ENCODE measurements at places on chromosomes 2 and 18.

- DNase-seq, result no peak
Observed at GRCh38 chr18:22985250-22985649, 52.1 kb downstream of the RBBP8 start.

DNA sequence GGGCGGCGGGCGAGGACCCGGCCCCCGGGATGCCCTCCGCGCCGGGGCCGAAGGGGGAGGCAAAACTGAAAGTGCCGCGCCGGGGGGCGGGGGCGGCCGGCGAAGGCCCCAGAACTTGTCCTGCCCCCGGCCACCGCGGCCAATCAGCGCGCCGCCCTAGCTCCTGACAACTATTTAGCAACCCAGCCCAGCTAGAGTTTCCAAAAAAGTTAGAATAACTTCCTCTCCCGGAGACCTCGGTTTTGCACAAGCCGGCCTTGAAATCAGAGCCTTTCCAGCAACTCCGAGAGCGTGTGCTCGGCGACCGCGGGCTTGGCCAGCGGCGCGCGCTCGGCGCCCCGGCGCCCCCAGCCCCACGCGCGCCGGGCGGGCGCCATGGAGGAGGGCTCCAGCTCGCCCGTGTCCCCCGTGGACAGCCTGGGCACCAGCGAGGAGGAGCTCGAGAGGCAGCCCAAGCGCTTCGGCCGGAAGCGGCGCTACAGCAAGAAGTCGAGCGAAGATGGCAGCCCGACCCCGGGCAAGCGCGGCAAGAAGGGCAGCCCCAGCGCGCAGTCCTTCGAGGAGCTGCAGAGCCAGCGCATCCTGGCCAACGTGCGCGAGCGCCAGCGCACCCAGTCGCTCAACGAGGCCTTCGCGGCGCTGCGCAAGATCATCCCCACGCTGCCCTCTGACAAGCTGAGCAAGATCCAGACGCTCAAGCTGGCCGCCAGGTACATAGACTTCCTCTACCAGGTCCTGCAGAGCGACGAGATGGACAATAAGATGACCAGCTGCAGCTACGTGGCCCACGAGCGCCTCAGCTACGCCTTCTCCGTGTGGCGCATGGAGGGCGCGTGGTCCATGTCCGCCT is at the start of gene TWIST2:
Gene TWIST2, plus strand, starts transcription at position 245 of the 850 bp plus-strand sequence. Its CDS starts 131 bp downstream, at position 376.
- DNase-seq, result peak; percentile 67

DNA sequence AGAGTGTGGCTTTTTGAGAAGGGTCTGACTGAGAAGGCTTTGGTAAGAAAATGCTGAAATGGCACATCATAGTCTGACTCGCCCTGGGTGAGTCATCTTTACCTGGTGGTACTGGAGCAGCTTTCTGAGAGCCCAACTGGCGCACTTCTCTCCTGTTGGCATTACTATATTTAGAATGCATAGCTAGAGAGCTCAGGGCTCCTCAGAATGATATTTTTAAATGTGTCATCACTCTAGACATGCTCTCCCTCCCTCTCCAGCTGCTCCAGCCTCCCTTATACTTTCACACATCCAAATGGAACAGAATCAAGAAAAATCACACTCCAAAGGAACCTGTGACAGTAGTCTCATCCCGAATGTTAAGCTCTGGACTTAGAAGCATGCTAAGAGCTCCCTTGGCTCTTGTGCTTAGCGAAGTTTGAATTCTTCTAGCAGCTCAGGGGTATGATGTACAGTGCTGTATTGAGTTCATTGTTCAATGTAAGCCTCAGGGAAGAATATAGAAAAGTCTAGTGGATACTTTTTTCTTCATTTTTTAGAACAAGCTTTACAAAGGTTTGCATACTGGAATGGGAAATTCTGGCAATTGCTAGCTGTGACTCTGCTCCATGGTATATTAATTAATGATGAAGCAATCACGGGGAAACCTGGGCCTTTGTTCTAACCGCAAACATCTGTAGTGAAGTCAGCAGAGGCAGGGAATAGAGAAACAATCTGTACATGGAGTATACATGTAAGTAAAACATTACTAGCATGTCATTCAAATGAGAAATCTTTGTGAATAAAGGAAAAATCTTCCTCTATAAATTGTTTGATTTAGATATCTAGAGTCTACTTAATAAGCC is 751.2 kb upstream of the NRXN1 start:
- no peak for DNase-seq

DNA sequence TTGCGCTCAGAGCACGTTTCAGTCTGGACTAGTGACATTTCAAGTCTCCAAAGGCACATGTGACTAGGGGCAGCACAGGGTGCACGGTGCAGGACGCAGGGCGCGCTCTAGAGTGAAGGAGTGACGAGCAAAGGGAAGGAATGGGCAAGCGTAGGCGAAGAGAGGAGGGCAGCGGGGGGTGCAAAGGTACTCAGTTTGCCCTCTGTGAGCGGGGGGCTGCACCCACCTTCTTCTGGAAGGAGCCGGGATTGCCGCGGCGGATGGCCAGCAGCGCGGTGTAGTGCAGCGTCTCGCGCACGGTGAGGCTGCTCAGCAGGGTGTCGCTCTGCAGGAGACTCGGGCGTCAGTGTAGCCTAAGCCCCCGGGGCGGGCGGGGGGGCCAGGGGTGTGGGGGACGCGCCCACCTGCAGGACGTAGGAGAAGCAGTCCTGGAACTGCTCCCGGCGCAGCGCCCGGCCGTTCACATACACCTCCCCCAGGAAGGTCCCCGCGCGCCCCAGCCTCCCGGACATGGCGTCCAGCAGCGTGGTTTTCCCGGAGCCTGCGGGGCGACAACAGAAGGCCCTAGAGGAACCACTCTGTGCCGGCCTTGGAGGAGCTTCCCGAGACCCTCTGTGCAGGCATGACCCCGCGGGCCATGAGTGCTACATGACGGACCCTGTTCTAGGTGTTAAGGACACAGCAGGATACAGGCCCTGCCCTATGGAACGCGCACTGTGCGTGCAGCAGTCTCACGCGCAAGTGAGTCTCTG is 6.9 kb downstream of the ABCG5 start:
- DNase-seq, result no peak
